ENCODE measurements at places on chromosomes 3 and 15.

DNA sequence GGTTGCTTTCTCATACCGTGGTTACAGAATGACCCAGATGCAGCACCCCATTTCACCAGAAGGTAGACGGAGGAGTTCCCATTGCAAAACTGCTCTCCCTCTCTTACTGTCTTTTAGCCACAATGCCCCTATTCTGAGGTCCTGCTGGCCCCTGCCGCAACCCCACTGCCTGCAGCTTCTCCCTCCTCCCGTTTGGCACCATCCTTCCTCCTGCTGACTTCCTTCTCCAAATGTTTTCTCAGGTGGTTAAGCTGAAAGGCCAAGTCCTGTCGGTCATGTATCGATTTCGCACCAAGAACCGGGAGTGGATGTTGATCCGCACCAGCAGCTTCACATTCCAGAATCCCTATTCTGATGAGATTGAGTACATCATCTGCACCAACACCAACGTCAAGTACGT, 132.3 kb upstream of the ABHD17C start:
- no peak for DNase-seq

- DNase-seq = no peak
These were observed 20.3 kb upstream of the CSPG4 start for GRCh38 chr15:75732809-75733451.

DNA sequence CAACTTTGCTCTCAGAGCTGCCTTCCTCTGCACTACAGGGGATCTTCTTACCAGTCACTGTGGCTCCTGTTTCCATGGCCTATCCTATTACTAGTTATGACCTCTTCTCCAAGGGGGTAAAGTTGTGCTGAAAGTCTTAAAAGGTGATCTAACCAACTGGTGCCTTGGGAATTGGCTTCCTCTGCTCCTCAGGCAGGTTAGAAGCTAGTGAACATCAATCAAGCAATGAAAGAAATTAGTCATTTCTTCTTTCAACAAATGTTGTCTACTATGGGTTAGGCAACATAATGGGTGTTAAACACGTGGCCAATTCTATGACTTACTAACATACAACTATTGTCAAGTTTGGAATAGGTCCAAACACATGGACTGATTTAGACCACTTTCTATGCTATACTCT, 571.4 kb upstream of the NAALADL2 start:
- no peak for DNase-seq

DNA sequence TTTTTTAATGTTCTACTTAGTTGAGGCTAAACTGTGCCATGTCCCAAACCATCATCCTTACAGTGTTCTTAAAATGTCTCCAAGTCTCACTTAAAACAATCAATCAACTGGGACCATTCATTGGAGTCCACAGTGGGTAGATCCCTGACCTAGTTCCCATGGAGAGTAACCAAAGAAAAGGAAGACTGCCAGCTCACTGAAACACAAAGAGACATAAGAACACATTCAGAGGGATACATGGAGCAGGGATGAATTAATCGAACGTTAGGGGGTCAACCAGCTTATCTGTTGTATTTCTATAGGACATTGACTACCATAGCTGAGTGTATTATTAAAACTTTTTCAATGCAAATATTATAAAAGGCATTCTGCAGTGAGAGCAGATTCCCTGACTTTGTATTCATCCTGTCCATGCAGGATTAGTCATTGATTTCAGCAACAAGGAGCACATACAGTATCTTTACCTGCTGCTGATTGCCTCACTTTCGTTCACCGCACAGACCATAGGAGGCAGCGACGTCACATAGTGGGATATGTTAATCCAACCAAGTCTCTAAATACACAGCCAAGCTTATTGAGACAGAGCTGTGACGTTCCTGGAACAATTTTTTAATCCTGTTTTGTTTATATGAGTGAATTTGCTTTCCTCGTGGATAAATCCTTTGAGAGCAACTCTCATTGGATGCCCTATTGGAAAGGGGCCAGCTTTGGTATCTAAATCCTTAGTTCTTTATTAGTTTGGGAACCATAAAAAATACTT, 364.9 kb upstream of the RBMS3 start:
- DNase-seq = peak; percentile 19

GRCh38 chr3:192273697-192274010, 453.7 kb downstream of the FGF12 start:
- no peak for DNase-seq

DNA sequence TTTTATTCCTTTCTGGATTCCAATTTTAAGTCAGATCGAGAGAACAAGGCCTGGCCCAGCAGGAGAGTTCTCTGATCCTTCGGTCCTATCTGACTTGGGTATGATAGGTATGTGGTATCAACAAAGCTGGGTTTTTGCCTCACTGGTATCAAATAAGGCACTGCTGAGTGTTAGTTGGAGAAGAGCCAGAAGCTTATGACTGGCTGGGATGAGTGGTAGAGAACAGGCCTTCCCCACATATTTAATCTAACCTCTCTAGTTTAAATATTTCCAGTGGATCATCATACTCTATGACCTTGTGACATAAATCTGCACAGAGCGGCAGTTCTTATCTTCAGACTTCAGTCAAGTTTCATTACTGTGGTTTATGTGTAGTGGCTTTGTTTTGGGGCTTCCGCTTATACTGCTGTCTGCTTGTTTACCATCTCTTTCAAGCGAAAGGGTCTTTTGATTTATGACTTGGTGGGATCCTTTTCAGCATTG, 164.5 kb downstream of the PTPRG start:
- no peak for DNase-seq

DNA sequence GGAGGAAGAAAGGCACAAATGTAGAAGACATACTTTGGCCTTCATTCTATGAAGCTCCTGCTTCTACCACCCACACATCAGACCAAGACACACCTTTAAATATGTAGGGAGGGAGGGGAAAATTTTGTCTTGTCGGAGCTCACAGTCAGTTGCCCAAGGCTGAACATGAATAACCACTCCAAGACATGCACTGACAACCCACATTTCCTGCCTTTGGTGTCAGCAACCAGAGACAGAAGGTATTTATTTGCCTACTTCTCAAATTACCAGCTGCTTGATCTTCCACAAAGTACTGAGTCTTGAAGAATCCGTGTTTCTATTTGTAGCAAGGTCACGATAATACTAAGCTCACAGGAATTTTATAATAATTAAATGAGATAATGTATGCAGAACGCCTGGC, 169.7 kb downstream of the KCNMB2 start:
- DNase-seq = no peak

Data from pulmonary artery endothelial cell (primary cell).